NCI-H526 treated with DMSO at 0.1 percent for 48 hours (cell line): ENCODE measurements at places on chromosomes 1 and 21.

GRCh38 chr1:67431869-67432578 lies 1.8 kb upstream of the SERBP1 start:
- DNase-seq, result no peak

DNA sequence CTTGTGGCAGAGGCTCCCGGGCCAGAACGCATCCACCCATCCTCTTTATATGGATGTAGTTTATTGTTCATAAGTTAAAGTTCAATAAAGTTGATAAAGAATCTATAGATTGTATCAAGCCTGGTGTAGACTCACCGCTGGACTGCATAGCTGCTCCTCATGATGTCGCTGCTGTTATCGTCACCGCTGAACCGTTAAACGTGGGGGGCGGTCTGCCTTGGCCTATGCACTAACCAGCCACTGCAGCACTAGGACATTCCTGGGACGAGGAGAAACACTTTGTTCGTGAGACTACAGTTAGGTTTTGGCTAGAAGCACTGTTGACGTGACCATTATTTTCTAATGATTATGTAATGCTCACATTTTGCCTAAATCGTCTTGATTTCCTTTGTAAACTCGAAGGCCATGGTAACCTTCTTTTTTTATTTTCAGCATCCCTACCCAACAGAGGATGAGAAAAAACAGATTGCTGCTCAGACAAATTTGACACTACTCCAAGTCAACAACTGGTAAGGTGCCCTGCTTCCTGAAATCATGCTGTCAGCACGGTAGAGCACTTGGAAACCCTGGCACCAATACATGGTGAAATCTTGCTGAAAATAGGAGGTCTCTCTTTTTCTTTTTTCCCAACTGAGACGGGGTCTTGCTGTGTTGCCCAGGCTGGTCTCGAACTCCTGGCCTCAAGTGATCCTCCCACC lies 50.2 kb downstream of the PKNOX1 start:
- DNase-seq, result no peak

GRCh38 chr21:40924641-40925040 lies 77.7 kb upstream of the DSCAM start:
- DNase-seq, result no peak

- no peak for DNase-seq
Measured at GRCh38 chr1:185311589-185312225, 5.3 kb downstream of the IVNS1ABP start.

- DNase-seq, result no peak
Measured at GRCh38 chr1:16146279-16147155, 9.4 kb downstream of the EPHA2 start.

DNA sequence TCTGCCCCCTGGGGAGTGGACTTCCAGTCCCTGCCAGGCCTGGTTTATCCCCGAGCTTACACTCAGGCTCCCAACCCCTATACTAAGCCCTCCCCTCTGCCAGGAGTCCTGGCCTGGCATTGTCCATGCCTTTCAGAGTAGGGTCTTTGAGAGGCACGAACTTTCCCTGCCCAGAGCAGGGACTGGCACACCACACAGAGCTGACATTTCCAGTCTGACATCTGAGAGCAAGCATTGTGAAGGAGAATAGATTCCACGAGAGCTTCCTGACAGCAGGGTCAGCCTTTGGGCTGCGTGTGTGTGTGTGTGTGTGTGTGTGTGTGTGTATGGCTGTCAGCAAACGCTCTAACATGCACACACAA lies 59.5 kb upstream of the LAPTM5 start:
- no peak for DNase-seq

GRCh38 chr1:99331083-99331482 lies 66.8 kb downstream of the PLPPR4 start:
- no peak for DNase-seq

- DNase-seq, result no peak
Measured at GRCh38 chr1:185477638-185478580, 160.9 kb upstream of the IVNS1ABP start.

DNA sequence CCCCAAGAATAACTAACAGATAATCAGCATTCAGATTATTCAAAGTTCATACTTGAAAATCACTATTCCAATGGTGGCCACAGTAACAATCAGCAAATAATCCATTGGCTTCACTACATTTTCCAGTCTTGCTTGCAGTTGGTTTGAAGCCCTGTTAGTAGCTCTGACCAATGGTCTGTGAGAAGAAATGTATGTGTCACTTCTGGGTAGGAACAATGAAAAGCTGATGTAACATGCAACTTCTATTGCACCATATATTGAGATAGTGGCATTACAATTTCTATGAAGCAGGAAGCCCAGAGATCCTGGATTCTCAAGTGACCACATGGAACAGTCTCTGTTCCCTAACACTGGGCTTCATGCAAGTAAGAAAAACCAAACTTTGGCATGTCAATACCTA lies 250.9 kb upstream of the DAB1 start:
- no peak for DNase-seq

GRCh38 chr1:167663002-167663772 lies 33.2 kb downstream of the RCSD1 start:
- no peak for DNase-seq

DNA sequence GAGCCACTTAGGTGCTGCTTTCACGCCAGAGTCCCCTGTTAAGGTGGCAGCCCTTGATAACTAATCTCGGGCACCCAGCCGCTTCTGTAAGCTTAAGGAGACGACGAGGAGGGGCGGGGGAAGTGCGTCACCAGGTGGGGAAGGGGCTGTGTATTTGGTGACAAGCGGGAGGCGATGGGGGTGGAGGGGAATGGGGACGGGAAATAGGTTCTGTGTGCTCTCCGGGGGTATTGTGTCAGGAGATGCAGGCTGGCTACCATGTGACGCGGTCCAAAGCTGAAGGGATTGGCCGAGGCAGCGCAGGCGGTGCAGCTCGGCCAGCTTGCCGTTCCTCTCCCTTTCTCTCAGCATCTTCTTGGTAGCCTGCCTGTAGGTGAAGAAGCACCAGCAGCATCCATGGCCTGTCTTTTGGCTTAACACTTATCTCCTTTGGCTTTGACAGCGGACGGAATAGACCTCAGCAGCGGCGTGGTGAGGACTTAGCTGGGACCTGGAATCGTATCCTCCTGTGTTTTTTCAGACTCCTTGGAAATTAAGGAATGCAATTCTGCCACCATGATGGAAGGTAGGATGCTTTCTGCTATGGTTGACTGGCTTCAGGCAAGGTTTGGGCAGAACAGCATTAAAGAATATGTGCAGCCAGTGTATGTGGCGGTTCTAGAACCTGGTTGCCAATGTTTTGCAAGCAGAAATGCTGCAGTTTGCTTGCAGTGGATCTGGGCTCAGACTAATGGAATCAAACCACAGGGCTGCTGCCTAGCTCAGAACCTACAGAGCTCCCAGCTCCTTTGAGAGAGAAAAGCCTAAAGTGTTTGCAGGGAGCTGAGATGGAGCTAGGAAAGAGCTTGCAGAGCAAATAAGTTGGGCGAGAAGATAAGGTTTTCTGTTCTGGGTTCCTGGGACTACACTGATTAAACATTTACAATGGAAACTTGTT lies at the start of gene SGIP1:
Gene SGIP1, plus strand, starts transcription at position 350 of the 937 bp plus-strand sequence. Its CDS starts 206 bp downstream, at position 556.
- DNase-seq, result peak; percentile 94

- no peak for DNase-seq
Measured at GRCh38 chr1:41711581-41711980, 207.1 kb downstream of the HIVEP3 start.

DNA sequence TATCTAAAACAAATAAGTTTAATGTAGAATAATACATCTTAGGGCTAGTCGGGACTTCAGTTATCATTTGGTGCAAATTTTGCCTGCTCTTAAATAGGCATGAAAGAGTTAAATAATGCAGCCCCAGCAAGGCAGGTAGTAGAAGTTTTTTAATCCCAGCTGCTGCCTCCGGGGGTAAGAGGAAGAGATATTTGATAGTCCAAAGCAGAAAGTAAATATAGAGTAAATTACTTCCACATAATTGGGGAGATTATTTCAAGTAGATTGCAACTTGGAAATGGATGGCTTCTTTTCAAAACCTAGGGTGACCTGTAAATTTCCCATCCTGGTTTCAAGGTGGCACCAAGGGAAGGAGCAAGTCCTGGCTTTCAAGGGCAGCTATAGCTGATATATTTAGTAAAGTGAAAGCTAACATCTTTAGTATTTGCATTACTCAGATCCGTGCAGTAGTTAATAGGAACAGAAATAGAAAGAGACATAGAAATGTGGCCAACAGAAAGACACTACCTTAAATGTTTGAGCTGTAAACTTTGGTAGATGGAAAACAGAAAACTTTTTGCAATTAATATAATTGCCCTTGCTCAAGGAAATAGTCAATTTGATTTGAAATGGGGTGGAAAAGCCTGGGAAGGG lies 109.1 kb downstream of the LMO4 start:
- no peak for DNase-seq

DNA sequence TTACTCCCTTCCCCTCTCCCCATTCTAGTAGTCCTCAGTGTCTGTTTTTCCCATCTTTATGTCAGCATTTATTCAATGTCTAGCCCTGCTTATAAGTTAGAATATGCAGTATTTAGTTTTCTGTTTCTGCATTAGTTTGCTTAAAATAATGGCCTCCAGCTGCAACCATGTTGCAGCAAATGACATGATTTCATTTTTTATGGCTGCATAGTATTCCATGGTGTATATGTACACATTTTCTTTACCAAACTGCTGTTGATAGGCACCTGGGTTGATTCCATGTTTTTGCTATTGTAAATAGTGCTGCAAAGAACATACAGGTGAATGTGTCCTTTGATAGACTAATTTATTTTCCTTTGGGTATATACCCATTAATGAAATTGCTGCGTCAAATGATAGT lies 267.7 kb downstream of the SRGAP2C start:
- DNase-seq, result no peak

GRCh38 chr1:39957299-39958015 lies 2.5 kb downstream of the MFSD2A start:
- DNase-seq, result no peak

DNA sequence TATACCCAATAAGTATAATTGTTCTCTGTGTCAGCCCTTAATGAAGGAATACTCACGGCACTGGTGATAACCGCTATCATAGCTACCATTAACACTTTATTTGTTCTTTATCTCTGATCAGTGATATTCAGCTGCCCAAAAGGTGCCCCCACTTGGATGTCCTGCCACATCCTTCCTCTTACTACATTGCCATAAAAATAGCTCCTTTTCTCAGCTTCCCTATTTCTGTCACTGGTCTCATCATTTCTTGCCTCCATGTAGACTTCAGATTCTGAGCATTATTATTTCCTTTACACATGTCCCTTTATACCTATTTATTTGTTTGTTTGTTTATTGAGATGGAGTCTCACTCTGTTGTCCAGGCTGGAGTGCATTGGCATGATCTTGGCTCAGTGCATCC lies 2.7 kb upstream of the RAB29 start:
- no peak for DNase-seq

DNA sequence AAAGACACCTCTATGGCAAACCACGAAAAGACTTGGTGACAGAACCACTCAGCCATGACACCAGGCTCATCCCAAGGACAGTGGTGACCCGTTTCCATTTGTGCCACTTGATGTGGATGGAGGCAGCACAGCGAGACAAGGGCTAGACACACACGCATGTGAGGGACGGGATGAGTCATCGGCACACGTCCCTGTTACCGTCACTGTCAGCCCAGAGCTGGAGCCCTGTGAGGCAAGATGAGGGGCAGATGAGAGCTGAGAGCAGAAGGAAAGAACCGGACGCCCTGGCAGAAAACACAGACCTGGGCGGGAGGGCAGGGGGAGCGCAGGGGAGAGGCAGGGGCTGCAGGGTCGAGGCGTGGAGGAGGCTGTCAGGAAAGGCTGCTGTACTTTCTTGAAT lies 57.8 kb downstream of the SIK1 start:
- no peak for DNase-seq

- no peak for DNase-seq
Measured at GRCh38 chr1:64398936-64399335, 71.0 kb upstream of the CACHD1 start.

GRCh38 chr1:66503841-66504470 lies 30.0 kb upstream of the SGIP1 start:
- DNase-seq, result peak; percentile 64

GRCh38 chr1:11563560-11564069 lies 84.7 kb downstream of the DISP3 start:
- DNase-seq, result peak; percentile 48

DNA sequence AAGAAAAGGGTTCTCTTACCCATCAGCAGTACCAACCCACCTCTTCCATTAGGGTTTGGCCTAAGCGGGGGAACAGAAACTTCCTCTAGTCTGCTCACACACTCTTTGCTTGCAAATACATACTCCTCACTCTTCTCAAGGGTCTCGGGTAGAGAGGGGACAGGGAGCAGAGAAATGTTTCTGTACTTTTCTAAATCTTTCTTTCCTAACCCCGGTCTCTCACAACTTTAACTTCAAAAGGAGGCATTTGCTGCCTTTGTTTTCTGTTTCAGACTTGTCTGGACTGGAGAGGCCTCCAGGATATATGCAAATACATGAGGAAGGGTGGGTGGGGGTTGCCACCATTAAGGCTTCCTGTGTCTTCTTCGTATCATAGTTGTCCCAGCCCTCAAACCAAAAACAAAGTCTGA lies 10.5 kb upstream of the LAX1 start:
- peak; percentile 30 for DNase-seq

GRCh38 chr21:33403786-33404585 lies 773 bp downstream of the IFNGR2 start:
- DNase-seq, result peak; percentile 21

- peak; percentile 72 for DNase-seq
Measured at GRCh38 chr1:169484683-169485430, 887 bp downstream of the SLC19A2 start.

- DNase-seq, result peak; percentile 65
Measured at GRCh38 chr21:17387030-17387617, 125.7 kb upstream of the CXADR start.

- no peak for DNase-seq
Measured at GRCh38 chr1:203536980-203537455, 43.1 kb downstream of the OPTC start.

GRCh38 chr21:43307677-43308070 lies 119.3 kb downstream of the SIK1 start:
- no peak for DNase-seq

GRCh38 chr21:38455403-38455802 lies 42.9 kb downstream of the ERG start:
- DNase-seq, result no peak

GRCh38 chr1:211260141-211261107 lies 1.3 kb downstream of the RCOR3 start:
- peak; percentile 60 for DNase-seq
